Hepatocyte (in vitro differentiated cells): ENCODE measurements at places on chromosomes 7 and 10. TPM values are rescaled to one million over a fixed set of nuclear protein-coding genes. Genes with fewer than 3 reads are reported as not detected.

GRCh38 chr7:106618480-106618879 is 42.5 kb downstream of the CCDC71L start:
- no peak for DNase-seq

DNA sequence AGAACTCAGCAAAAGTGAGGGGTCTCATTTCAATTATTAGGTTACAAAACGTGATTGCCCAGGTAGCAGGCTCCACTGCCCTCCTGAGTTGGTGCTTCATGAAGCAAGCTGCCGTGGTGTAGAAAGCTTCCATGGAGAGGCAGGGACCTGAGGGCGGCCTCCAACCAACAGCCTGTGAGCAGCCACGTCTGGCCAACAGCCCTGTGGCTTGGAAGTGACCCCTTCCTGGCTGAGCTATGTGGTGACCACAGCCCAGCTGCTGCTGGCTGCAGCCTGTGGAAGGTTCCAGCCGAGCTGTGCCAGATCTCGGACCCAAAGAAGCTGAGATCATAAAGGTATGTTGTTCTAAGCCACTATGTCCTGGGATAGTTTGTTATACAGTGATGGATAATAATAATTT is 122.5 kb upstream of the KLF6 start:
- no peak for DNase-seq

GRCh38 chr7:107890493-107890961 is 456 bp upstream of the DLD start:
- no peak for DNase-seq

DNA sequence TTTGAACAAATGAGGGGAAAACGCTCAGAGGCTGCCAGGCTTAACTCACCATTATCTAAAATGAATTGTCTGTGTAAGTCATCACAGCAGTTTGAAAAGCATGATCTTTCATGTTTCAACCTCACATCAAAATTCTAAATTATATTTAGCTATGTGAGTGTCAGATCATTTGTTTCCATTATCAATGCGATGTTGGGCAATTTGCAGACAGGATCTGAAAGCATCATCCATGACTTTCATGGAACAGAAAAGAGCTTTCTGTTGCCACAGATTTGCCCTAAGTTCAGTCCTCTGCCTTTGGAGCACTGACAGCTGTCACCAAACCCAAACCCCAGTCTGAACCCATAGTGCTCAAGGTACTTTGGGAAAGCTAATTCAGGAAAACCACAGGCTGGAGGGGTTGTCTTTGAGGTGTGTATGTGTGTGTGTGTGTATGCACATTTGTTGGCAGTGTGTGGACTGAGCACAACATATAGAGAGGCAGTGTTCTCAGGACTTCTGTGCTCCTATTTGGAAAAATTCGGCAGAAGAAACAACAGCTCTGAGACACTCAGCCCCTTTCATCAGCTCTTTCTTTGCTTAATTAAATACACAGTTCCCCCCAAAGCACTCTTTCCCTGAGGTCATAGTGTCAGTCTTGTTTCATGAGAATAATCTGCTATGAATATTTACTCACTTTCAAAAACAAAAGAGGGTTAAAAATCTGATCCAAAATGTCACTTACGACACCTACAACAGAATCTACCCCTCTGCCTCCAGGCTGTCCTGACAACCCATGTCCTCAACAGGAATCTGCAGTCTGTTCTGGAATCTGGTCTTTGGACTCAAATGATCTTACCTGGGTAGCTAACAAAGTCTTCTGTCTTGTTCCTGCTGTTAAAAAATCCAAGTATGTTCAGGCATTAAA is 188.5 kb upstream of the KLF14 start:
- DNase-seq = no peak

DNA sequence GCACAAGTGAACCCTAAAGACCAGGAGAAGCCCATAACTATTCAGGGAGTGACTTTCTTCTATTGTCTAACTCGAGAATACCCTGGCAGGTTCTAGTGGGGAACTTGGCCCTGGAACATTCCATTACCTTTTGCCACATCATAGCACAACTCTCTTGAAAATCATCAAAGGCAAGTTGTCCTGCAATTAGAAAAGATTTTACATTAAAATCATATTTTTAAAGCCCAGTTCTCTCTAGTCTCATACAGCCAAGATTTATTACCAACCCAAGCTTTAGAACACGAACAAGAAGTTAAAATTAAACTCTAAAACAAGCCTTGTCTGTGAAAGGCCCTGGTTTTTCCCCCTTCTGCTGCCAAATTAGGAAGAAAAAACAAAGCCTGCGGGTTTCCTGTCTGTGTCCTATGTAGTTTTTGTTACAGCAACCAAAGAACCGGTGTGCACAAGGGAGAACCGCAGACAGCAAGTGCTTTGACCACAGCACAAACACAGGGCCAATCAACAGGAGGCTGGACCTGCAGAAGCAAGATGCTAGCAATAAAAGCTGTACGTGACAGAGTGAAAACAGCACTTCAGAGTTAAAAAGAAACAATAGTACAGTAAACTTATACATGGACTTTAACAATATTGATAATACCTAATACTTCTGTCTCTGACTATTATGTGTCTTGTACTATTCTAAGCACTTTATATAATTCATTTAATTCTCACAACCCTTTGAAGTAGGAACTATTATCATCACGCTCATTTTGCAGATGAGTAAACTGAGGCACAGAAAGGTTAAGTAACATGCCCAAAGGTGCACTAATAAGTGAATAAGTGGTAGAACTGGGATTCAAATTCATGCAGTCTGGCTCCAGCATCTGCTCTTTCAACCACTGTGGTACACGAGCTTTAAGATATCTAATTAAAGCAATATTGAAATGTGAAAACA is 65.8 kb downstream of the STK17A start:
- no peak for DNase-seq

DNA sequence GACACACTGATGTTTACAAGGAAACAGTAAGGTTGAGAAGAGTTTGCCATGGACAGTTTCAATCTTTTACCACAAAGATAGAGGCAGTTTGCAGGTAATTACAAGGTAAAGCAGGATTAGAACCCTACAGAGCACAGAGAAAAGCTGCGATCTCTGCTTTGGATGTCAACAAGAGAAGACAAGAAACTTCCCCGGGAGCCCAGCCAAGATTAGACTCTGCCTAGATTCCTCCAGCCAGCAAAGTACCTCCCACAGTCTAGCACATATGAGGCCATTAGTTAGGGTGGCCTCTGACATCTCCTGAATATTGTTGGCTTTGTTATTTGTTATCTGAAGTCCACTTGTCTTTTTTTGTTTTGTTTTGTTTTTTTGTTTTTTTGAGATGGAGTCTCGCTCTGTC is 178.1 kb downstream of the CALN1 start:
- no peak for DNase-seq

DNA sequence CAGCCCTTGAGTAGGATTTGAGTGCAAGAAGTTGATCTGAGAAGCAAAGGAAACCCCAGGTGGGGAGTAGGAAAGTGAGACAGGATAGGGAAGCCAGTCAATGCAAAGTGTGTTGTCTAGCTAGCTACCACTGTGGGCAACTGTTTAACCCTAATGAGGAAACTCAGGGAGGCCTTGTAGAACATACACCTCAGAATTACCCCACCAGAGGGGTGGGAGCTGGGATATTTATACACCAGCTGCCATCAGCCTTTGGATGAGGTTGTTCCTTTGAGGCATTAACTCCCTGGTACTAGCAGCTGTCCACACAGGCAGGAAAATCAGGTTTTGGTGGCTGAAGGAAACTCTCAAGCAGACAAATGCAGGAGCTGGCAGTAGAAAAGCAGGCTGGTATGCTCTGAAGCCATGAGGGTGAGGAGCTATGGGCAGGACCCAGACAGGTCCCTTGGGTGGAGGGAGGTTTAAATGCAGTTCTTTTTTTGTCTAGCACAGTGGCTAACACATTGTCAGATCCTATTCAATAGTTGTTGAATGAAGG is 60.1 kb upstream of the ARID5B start:
- DNase-seq = no peak

GRCh38 chr10:73338801-73339368 is 19.8 kb downstream of the CFAP70 start:
- no peak for DNase-seq

- DNase-seq = no peak
Observed at GRCh38 chr10:91569522-91569921, 63.3 kb downstream of the PPP1R3C start.

DNA sequence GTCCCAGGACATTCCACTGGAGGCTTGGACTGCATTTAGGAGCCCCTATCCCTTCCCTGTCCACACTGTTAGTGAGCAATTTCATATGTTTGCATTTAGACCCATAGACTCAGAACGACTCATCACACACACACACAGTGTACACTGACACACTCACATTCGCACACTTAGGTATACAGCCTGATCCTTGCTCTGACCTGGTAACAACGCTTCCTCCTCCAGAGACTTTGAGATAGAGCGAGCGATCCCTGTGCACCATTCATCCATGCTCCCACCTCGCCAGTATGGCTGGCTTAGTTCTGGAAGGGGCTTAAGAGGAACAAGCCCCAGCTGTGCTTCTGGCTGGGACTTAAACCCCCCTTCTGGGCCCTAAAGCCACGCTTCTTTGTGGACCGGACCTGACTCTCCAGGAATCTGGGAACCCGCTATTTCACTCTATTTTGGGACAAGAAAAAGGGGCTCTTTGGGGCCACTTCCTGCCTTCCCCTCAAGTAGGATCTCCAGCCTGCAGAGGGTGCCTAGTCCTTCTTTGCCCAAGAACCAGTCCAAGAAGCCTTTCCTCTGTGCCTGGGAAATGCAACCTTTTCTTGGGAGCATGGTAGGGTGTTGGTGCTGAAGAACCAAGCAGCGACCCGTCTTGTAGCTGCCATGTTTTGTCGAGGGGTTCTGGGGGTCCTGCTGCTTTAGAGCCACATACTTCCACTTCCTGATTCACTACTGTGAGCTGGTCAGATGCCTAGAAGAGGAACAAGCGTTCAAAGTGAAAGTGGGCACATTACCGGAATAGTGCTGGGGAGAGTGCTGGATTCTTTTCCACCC is 1.1 kb upstream of the HOXA13 start:
- no peak for DNase-seq

DNA sequence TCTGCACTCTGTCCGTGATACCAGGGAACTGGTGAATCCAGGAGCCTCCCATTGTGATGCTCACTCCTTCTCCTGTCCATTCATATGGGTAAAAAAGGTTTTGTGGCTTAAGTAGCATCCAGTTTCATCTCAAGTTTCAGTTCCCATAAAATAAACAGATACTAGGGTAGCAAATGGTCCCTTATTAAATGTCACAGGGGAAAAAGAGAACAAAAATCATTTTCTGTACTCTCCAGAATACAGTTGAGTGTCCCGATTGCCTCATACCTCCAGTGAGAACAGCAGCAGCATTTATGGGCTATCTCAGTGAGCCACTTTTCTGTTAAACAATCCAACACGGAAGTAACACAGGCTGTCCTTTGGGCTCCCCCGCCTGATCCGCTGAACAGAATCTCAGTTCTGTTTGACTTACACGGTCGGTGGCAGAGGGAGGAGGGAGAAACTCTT is 179.6 kb downstream of the CELF2 start:
- peak; percentile 53 for DNase-seq

- DNase-seq = no peak
Observed at GRCh38 chr10:44358080-44358771, 26.7 kb downstream of the CXCL12 start.

- no peak for DNase-seq
Observed at GRCh38 chr10:77492368-77492994, 145.1 kb downstream of the KCNMA1 start.

DNA sequence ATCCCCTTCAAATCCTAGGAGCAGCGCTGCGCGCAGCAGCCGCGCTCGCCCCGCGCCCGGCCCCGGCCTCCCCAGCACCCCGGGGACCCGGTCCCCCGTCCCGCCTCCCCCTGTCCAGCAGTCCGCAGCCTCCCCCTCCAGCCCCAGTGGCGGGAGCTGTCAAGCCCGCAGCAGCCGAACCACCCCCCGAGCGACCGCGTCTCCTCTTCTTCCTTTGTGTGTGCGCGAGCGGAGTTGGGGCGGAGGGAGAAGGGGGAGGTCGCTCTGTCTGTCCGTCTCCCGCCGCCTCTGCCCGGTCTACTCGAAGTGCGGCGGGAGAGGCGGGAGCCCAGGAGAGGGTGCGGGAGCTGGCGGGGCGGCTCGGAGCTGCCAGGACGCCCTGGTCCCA is 375 bp upstream of the CHN2 start:
- DNase-seq = peak; percentile 45

DNA sequence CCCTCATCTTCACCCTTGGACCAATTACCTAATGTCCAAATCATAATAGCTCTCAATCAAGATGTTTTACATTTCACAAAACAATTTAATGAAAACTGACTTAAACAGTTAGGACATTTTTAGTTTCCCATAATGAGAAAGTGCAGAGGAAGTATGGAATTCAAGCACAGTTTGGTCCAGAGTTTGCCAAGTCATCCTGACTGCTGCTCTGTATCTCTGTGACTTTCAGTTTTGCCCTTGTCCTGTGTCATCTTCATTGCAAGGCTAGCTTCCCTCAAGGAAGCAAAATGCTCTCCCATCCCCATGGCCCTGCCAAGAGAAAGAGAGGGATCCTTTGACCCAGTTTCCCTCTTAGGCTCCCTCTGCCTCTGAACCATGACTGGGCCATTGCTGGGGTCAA is 7.9 kb upstream of the PLEKHS1 start:
- DNase-seq = no peak

GRCh38 chr10:43000651-43001426 is 76.0 kb upstream of the RET start:
- DNase-seq = no peak

DNA sequence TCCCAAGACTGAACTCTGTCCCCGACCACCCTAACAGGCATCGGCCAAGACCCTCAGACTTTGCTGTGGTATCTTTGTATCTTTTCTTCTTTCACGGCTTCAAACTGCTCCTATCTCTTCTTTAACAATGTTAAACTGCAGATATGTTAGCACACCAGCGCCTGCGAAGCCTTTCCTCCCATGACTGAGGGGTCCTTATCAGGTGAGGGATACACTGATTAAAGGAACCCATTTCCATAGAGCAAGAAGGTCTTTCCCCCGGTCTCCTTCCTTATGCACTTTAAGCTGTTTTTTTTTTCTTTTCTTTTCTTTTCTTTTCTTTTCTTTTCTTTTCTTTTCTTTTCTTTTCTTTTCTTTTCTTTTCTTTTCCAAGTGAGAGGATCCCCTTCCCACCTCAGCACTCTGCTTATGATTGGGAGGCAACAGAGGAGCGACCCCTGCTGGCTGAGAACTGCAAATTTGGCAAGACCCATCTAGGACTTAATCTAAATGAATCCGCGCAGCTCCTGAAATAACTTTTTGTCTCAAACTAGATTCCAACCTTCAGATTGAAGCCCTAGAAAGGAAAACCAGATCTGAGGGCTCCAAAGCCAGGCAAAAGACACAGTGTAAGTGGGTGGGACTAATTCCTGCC is 109.9 kb downstream of the ITGB8 start:
- peak; percentile 35 for DNase-seq

Gene HHEX
- 13.0 and 15.1 TPM in 2 replicates for total RNA-seq

Gene DPY19L1
- 16.7 and 17.8 TPM in 2 replicates for total RNA-seq

Gene ANKRD2
- not detected in 2 replicates for total RNA-seq

Gene LIPF
- 0.12 and 1.1 TPM in 2 replicates for total RNA-seq

Gene NEBL
- 8.5 and 12.3 TPM in 2 replicates for total RNA-seq

Gene TRIM50
- 7.5 and 9.8 TPM in 2 replicates for total RNA-seq

Gene CCL24
- total RNA-seq = not detected in 2 replicates

Gene FAM3C
- total RNA-seq = 113 and 119 TPM in 2 replicates

Gene PPP1R9A
- 25.7 and 32.2 TPM in 2 replicates for total RNA-seq

Gene H2BK1
- total RNA-seq = not detected in 2 replicates
